NCI-H1105 treated with DMSO at 0.1 percent for 48 hours (cell line): ENCODE measurements at places on chromosomes 1 and 21.

- no peak for DNase-seq
These were observed 32.0 kb upstream of the EXO1 start for GRCh38 chr1:241816008-241816407.

DNA sequence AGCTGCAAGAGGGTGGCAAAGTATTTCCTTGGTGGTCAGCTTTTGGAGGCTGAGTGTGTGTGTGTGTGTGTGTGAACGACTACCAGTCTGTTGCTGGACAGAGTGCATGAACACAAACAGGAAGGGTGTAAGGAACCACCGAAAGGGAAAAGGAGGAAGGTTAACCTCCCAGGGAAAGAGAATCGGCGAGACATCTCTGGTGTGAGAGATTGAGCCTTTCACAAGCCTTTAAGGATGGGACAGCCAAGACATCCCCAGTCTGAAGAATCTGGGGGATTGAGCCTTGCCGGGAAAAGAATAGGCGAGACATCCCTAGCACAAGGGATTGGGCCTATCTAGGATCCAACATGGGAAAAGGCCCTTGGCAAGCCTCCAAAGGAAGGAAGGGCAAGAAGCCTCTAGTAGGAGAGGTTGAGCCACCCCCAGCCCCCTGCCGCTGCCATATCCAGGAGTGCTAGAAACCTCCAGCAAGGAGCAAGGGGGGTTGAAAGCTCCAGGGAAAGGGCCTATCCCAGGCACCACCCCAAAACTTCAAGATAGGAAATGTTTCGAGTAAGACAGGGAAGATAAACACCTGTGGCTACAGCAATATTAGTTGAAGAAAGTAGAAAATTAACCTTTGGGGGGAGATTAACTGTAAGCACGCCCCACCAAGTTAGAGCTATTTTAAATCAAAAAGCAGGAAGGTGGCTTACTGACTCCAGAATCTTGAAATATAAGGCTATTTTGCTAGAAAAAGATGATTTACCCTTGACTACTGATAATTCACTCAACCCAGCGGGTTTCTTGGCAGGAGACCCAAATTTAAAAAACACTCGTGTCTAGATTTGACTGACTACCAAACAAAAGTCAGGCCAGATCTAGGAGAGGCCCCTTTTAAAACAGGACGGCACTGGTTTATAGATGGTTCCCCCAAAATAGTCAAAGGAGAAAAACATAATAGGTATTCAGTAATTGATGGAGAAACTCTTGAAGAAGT is 3.2 kb downstream of the TEX50 start:
- no peak for DNase-seq

GRCh38 chr1:213615226-213615916 is 372.4 kb upstream of the PROX1 start:
- no peak for DNase-seq

- no peak for DNase-seq
These were observed 61.1 kb upstream of the GADD45A start for GRCh38 chr1:67623906-67624305.

GRCh38 chr1:3609016-3609768 is 2.1 kb downstream of the MEGF6 start:
- no peak for DNase-seq

- peak; percentile 74 for DNase-seq
These were observed at the start of gene SOX13 for GRCh38 chr1:204072931-204073836. Gene SOX13, plus strand, starts transcription at chr1:204073115. Its CDS starts 39,801 bp downstream, at chr1:204112916.

DNA sequence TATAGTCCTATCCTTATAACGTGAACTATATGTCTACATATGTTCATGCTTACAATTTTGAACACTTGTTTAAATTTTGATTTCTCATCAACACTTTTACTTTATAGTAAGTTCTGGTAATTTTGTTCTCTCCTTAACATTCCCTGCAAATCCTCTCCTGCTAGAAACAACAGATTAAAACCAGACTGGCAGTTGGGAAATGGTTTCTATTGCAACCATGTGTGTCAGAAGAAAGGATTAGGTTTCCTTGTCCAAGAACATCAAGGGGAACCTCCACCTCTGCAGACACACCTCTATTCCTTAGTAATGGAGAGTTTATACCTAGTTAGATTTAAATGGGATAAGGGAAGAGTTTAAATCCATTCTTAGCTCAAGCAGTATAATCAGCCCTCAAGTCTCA is 3.3 kb upstream of the WARS2 start:
- DNase-seq: no peak

GRCh38 chr1:30768830-30769718 is 11.5 kb upstream of the LAPTM5 start:
- DNase-seq: no peak

DNA sequence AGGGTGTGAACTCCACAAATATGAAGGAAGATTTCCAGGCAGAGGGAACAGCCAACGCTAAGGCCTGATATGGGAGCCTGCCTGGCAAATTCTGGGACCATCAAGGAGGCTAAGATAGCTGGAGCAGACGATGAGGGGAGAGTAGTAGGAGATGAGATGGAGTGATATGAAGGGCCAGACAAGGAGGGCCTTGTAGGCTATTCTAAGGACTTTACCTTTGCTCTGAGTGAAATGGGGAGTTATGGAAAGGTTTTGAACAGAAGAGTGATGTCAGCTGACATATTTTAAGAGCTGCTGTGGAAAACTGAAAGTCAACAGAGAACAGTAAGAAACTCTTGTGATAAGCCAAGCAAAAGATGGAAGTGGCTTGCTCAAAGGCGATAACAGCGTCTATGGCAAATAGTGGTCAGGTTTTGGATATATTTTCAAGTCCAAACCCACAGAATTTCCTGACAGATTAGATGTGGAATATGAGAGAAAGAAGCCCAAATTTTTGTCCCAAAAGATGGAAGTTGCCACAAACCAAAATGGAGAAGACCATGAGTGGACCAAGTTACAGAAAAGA is 2.1 kb upstream of the TP53BP2 start:
- no peak for DNase-seq

- no peak for DNase-seq
These were observed 98.1 kb downstream of the ADSS2 start for GRCh38 chr1:244353551-244354091.

DNA sequence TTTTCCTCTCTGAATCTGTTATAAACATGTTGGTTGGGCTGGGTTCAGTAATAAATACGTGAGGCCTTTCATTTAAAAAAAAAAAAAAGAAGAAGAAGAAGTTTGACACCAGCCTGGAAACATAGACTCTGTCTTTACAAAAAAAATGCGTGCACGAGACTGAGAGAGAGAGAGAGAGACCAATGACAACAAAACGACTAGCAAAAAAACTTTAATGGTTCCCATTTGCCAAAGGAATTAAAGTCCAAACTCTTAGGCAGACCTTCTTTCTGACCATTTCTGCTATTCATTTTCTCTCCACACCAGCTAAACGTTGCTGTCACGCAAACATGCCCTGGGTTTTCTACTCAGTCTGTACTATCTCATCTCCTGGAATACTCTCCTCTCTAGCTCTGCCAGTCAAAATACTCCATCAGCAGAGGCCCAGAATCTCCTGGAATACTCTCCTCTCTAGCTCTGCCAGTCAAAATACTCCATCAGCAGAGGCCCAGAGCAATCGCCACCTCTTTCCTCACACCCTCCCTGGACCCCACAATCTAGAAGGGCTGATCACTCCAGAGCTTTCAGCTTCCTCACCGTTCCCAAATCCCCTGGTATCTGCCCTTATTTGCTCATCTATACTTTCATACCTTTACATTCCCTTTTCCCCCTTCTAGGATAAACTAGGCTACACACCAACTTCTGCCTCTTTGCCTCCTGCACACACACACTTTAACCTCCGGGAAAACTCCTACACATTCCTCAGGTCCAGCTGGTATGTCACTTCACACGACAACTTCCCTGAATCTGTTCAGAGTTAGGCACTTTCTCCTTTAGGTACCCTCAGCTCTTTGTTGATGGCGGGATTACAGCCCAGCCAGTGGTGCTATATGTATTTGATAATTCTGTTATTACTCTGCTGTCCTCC is 100.0 kb downstream of the CDC7 start:
- no peak for DNase-seq

DNA sequence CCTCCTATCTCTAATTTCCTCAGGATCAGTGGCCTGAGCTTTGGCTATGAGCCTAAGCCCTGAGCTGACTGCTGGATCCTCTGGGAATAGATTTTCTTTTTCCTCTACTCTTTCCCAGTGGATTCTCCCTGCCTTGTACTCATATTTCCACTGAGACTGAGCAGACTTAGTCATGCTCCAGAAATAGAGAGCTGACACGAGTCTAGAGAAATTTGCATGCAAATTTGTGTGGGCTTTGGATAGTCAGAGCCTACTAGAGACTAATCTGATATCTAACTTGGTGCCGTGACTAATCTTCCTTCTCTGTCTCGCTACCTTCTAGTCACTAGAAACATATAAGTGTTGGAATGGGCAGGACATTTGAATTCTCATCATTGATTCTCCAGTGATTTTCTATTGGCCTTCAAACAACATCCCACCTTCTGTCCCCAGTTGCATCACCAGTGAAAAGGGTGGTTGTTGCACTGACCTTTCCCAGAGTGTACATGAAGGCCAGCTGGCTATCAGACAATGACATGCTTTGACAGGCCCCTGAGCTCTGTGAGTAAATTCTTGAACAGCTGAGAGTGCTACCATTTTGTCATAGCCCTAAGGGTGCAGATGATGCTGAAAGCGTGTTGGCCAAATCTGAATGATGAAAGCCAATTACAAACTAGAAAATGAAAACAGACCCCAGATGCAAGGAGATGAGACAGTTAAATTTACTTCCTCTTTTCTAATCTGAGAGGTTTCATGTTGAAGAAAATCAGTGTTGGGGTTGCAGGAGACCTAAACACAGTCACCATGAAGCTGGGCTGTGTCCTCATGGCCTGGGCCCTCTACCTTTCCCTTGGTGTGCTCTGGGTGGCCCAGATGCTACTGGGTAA is at the start of gene FCRLA:
Gene FCRLA, plus strand, starts transcription at position 748 of the 866 bp plus-strand sequence. Its CDS starts 36 bp downstream, at position 784.
- no peak for DNase-seq

GRCh38 chr1:6554031-6554906 is at the start of gene NOL9:
Gene NOL9, minus strand, starts transcription at chr1:6554513. Its CDS starts 11 bp downstream, at chr1:6554502.
- DNase-seq: peak; percentile 91

DNA sequence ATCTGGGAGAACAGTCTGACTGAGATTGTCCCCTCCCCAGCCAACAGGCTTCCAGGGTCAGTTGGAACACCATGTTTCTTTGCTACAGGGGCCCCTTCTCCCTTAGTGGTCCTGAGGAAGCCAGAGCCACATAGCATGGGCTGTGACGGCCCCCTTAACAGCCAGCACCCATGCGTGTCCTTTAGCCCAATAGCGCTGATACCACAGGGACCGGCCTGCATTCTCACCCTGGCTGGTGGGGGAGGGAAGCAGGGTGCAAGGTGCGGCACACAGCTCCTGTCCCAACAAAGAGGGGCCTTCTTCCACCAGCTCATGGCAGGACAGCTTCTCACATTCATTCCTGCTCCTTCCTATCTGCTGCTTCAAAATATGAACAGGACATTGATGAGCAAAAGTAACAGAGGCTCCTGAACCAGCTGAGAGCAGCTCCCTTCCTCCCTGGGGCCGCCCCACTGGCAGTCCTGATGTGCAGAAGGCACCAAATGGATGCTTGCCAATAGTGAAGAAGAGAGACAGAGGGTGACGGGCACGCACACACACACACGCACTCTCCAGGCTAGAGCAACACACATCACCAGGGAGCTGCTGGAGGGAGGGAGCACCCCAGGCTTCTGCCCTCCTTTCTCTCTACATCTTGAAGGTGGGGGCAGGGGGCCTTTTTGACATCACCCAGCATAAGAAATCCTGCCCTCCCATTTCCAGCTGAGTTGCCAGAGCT is 99.4 kb downstream of the CRYAA start:
- no peak for DNase-seq
